Smooth muscle cell of the brain vasculature (primary cell): ENCODE measurements at places on chromosomes 6 and 20.
A peak's percentile ranks its signal among the peaks of the same experiment; 100 is the strongest.

DNA sequence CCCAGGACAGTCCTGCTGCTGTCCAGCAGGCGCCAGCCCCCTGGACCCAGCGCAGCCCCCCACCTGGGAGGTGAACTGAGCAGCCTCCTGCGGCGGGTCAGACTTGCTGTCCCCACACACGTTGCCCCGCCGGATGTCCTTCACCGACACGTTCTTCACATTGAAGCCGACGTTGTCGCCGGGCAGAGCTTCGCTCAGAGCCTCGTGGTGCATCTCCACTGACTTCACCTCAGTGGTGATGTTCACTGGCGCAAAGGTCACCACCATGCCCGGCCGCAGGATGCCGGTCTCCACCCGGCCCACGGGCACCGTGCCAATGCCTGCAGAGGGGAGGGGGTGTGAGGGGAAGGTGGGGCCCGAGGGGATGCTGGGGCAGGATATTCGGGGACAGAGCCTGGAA lies 8.5 kb downstream of the EEF1A2 start:
- DNase-seq, result no peak

DNA sequence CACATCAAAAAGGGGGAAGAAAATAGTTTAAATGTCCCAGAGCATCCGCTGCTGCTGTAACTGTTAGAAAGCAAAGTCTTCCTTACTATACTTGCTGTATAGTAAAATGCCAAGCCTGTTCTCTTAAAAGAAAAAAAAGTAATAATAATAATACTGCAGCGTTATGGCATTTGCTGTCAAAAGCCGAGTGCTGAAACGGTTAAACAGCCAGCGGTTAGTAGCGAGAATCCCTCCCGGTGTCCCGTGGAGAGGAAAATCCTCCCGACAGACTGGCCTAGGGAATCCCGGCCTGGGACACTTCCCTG lies 19.5 kb upstream of the NFATC2 start:
- DNase-seq, result no peak

- DNase-seq, result no peak
Observed at GRCh38 chr6:125030969-125031368, 68.7 kb downstream of the RNF217 start.

GRCh38 chr6:44485601-44486401 lies 98.3 kb downstream of the CDC5L start:
- no peak for DNase-seq

DNA sequence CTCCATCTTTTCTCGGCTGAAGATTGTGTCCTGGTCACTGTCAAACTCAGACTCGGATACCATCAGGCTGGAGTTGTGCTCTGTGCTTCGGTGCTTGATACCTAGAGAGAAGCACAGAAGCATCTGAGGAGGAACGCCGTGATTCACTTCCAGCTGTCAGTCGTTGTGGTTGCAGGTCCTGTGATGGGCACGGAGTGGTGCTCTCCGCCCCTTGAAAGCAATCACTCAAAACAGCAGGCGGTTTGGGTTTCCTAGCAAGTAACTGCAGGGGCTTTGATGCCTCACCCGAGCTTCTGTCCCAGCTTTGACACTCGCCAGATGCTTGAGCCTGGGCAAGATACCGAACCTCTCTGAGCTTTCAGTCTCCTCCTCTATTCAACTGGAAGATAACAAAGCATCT lies 52.5 kb downstream of the ALDH5A1 start:
- no peak for DNase-seq

GRCh38 chr6:71489736-71490135 lies 201.1 kb downstream of the OGFRL1 start:
- peak; percentile 43 for DNase-seq

DNA sequence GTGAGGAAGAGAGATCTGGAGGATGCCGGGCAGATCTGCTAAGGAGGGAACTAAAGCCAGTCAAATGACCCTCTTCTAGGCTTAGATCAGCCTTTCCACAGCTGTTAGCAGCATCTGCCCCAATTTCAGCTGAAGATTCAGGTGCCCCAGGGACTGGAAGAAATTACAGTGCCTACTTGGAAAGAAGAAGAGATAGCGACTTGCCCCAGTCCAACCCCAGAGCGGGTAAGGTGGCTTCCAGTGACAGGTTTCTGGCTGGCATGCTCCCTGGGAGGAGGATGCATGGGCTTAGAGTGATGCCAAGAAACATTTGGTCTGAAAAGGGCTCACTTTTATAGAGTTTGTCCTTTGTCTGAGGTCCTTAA lies 620 bp downstream of the TJAP1 start:
- no peak for DNase-seq

DNA sequence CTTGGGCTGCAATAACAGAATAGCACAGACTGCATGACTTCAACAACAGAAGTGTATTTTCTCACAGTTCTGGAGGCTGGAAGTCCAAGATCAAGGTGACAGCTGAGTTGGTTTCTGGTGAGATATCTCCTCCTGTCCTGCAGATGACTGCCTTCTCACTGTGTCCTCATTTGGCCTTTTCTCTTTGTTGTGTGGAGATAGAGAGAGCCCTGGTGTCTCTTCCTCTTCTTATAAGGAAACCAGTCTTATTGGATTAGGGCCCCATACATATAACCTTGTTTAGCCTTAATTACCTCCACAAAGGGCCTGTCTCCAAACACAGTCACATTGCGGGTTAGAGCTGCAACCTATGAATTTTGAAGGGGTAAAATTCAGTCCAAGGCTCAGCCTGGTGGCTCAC lies 57.0 kb upstream of the BMP6 start:
- DNase-seq, result no peak

DNA sequence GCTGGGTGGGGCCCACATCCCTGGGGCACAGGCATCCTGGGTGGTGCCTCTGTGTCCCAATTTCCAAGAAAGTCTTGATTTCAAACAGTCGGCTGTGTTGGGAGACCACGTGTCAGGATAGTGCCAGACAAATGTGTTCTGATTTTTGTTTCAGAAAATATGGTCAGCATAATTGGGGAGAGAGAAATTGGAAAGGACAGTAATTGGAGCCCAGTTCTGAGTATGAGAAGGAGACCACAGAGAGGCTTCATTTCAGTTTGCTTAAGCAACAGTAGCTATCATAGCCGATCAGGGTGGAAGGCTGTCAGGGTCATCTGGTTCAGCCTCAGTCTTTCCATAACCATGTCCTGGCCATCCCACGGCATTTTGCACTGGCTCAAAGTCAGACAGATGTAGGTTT lies 220.7 kb downstream of the CDC5L start:
- no peak for DNase-seq

DNA sequence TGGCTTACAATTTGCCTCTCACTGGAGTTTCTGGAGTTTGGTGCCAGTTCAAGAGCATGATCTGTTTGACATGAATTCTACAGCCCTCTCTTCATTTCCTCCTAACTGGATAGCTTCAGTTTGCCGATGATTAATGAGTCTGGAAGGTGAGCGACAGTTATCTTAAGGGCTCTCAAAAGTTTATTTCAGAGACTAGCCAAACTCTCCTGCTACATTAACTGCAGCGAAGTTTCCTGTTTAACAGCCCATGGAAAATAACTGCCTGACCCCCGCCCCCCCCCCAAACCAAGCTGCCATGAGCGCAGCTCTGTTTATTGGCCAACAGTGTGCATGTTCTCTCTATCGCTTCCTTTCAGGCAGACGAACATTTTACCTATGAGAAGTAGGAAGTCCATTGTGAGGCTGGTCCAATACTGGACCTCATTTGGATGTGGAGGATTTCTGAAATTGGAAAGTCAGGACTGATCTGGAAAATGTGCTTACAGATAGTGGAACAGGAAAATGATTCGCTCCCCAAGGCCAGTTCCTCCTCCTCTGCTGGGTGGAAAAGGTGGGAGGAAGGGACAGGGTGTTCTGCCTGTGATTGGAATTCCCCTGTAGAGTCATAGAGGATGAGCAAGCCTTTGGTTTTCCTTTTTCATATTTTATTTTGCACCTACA lies 522.2 kb upstream of the JAG1 start:
- peak; percentile 36 for DNase-seq

DNA sequence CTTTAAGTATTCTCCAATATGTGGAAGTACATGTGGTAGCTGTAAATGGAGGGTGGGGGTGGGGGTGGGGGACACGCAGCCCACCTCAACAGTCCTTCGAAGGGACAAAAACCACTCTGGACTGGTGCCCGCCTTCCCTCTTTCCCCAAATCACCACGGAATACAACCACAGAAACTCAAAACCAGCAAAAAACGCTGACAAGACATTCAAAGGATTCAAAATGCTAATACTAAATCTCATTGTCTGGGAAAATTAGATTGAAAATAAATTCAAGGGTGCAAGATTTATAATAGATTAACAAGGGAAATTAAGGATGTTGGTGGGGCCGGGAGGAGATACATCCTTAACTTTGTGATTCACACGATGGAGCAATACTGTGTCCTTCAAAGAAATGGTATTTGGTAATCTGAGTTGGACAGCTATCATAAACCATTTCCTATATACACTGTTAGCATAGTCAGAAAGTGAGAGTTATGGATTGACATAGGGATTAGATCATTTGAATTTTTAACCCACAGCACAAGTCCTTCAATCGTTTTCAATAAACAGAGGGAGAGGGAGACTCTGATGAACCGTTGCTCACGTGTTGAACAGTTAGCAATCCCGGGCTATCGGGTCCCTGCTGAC lies 766 bp upstream of the TBC1D22B start:
- DNase-seq, result no peak

GRCh38 chr20:59376109-59376841 lies 75.9 kb downstream of the EDN3 start:
- DNase-seq, result no peak

DNA sequence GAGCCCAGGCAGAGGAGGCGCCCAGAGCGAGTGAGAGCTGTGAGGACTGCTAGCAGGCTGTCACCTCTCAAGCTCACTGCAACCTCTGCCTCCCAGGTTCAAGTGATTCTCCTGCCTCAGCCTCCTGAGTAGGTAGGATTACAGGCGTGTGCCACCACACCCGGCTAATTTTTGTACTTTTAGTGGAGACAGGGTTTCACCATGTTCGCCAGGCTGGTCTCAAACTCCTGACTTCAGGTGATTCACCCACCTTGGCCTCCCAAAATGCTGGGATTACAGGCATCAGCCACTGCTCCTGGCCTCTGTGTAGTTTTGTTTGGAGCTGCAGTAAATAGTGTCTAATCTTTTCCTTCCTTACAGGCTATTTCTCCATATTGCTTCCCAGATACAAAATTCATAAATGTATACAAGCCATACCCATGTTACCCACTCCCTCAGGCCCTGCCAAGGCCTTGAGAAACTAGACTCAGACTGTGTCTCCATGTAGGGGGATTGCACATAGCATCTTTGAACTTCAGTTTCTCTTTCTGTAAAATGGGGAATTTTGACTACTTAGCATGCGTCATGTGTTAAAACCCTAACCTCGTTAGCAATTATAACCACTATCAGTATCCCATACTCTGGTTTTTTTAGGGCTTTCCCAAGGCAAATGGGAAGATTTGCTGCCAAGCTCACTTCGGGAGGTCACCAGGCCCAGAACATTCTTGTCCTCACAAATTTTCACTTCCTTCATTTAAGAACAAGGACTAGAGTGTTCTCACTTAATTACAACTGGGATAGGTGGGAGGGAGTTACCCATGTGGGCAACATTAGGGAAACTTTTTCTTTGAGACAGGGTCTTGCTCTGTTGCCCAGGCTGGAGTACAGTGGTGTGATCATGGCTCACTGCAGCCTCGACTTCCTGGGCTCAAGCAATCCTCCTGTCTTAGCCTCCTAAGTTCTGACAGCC lies 67.3 kb upstream of the DDR1 start:
- DNase-seq, result no peak

DNA sequence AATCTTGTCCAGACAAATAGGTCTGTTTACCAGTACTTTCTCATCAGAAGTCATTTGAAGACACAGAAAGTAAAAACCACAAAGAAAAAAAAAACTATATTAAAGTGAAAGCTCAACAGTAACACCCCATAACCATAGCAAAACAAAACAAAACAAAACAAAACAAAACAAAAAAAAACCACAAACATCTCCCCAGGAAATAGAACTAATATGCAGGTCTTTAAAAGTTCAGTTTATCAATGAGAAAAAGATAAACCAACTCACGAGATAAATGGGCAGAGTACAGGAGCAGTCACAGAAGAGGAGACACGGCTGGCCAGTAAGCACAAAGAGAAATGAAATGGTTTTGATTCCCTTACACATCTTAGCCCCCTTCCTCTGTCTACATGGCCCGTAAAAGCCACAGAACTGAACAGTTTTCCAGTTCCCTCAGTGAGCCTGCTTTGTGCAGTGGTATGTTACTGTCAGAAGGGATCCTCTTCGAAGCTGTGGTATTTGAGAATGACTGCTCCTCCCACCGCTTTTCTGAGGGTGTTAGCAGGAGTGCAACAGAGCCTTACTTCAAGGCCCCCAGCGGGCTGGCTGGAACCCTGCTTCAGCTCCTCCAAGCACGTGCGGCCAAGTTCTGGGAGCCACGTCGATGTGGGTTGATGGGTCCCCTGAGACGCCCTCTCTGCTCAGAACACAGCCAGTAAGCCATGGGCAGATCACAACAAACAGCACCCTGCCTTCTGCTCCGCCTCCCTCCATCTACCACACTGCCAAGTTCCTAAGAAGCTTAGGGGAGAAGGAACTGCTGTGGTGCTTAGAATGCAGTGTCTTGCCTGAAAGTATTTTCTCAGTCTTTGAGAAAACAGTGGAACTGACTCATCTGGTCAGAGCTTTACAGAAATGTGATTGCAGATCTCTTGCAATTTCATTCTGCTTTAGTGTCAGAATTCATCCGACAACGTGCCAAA lies 14.0 kb downstream of the UST start:
- DNase-seq, result peak; percentile 76
